Smooth muscle cell of trachea (primary cell): ENCODE measurements at places on chromosomes 7 and 10. TPM values are rescaled to one million over a fixed set of nuclear protein-coding genes. Genes with fewer than 3 reads are reported as not detected.

Gene FAM149B1
- total RNA-seq: 33.5 and 44.3 TPM in 2 replicates

Gene FBXO24
- total RNA-seq: 0.15 and 0.33 TPM in 2 replicates

Gene DNA2
- 3.1 and 10.3 TPM in 2 replicates for total RNA-seq

Gene EIF3B
- total RNA-seq: 183 and 189 TPM in 2 replicates

Gene CABCOCO1
- 0.33 and 1.7 TPM in 2 replicates for total RNA-seq

Gene PILRB
- 7.8 and 8.9 TPM in 2 replicates for total RNA-seq

Gene DGKI
- total RNA-seq: 1.7 and 4.0 TPM in 2 replicates

Gene STK31
- total RNA-seq: 0.33 TPM in 1 of 2 replicates, not detected in the other

Gene IQCE
- total RNA-seq: 9.0 and 16.9 TPM in 2 replicates

Gene CDK5
- 19.1 and 19.2 TPM in 2 replicates for total RNA-seq
